ENCODE measurements at places on chromosomes 6 and 20. TPM values are rescaled to one million over a fixed set of nuclear protein-coding genes. Genes with fewer than 3 reads are reported as not detected.

The BNIP5 gene
- total RNA-seq: not detected

The RNF182 gene
- 0.27 TPM for total RNA-seq

The MCCD1 gene
- total RNA-seq: not detected

The BHLHE23 gene
- 1.3 TPM for total RNA-seq

The TAF8 gene
- total RNA-seq: 32.0 TPM

The FLRT3 gene
- under 0.01 TPM for total RNA-seq

The NKX2-2 gene
- total RNA-seq: not detected

The NMBR gene
- not detected for total RNA-seq

The C6orf58 gene
- not detected for total RNA-seq

All from hematopoietic multipotent progenitor cell (in vitro differentiated cells).